ENCODE measurements at places on chromosomes 5 and 9.

DNA sequence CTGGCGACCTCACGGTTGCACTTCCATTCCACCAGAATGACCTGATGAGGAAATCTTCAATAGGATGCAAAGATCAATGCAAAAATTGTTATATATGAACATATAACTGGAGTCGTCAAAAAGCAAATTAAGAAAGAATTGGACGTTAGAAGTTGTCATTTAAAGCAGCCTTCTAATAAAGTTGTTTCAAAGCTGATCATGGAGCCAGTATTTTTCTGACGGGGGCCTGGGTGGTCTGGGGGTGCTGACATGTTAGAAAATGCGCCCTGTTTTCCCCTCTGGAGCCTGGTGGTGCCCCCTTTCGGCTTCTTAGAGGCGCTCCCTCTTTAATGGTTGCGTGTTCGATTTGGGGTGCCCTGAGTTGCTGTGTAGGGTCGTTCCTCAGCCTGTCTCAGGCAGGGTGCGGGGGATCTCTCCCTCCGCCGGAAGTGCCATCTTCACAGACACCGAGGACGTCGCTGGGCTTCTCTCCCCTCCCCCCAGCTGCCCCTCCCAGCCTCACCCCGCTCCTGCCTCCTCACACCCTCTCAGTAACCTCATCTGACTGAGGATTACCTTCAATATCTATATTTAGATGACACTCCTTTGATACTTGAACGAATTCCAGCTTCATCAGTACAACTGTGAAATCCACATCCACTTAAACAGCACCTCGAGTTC lies 18.3 kb downstream of the PTGES2 start:
- no peaks in the 10 kb centered on the region for H3K4me1 ChIP-seq
- H3K27ac ChIP-seq, result no peak overlapping the region
- H3K4me3 ChIP-seq, result no peak overlapping the region
- no peak for DNase-seq
- peaks cover 18% of the 10 kb centered on the region for H3K36me3 ChIP-seq

GRCh38 chr5:112685931-112686330 lies 51.8 kb upstream of the APC start:
- H3K27ac ChIP-seq, result no peak overlapping the region
- DNase-seq, result no peak
- H3K27me3 ChIP-seq, result no peaks in the 10 kb centered on the region

GRCh38 chr5:75890546-75890945 lies 173.3 kb upstream of the POC5 start:
- H3K27ac ChIP-seq, result no peak overlapping the region
- no peaks in the 10 kb centered on the region for H3K36me3 ChIP-seq
- H3K4me1 ChIP-seq, result no peaks in the 10 kb centered on the region
- no peak overlapping the region for H3K4me3 ChIP-seq
- no peaks in the 10 kb centered on the region for H3K27me3 ChIP-seq
- DNase-seq, result no peak

DNA sequence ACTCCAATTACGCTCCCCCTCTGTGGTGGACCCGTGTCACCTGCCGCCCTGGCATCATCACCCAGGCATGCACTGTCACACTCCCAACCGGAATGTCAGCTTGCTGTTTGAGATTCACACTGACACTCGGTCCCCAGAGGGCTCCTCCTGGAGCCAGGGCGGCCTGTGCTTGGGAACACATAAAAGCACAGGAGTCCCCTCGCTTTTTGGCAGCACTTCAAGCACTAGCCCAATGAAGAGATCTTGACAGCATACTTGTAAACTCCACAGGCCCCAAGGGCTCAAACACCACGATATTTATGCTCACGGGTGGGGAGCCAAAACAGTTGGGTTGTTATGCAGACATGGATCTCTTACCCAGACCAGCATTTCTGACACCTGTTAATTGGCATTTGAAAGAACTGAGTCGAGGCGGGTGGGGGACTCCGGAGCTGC lies 90.8 kb upstream of the EGFLAM start:
- H3K27ac ChIP-seq, result no peak overlapping the region
- no peak for DNase-seq
- no peaks in the 10 kb centered on the region for H3K4me1 ChIP-seq

GRCh38 chr9:38389313-38389712 lies 3.2 kb upstream of the ALDH1B1 start:
- H3K27me3 ChIP-seq, result peaks cover 12% of the 10 kb centered on the region
- peaks cover 3% of the 10 kb centered on the region for H3K4me1 ChIP-seq
- no peak for DNase-seq
- no peak overlapping the region for H3K27ac ChIP-seq

DNA sequence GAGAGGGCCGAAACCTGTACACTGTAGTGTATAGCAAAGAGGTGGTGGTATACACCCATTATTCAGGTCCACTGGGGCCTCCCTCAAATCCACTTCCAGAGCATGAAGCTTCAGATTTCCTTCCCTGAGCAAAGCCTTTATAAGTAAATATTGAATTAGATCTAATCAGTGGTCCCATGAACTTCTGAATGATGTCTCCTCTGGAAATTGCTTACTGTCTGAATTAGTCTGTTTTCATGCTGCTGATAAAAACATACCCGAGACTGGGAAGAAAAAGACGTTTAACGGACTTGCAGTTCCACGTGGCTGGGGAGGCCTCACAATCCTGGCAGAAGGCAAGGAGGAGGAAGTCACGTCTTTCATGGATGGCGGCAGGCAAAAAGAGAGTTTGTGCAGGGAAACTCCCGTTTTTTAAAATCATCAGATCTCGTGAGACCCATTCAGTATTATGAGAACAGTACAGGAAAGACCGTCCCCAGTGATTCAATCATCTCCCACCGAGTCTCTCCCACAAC lies 193.5 kb downstream of the NR3C1 start:
- peaks cover 33% of the 10 kb centered on the region for H3K4me1 ChIP-seq
- H3K27me3 ChIP-seq, result no peaks in the 10 kb centered on the region
- H3K36me3 ChIP-seq, result no peaks in the 10 kb centered on the region
- no peak overlapping the region for H3K27ac ChIP-seq
- H3K4me3 ChIP-seq, result no peak overlapping the region

DNA sequence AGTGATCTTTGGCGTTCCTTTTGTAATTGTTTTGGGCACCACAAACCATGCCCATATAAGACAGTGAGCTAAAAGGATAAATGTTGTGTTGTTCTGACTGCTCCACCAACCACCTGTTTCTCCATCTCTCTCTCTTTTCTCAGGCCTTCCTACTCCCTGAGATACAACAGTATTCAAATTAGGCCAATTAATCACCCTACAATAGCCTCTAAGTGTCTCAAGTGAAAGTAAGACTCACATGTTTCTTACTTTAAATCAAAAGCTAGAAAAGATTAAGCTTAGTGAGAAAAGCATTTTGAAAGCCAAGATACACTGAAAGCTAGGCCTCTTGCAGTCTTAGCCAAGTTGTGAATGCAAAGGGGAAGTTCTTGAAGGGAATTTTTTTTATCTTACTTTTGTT lies 268.8 kb upstream of the NREP start:
- no peak overlapping the region for H3K27ac ChIP-seq
- DNase-seq, result no peak
- H3K27me3 ChIP-seq, result no peaks in the 10 kb centered on the region
- no peaks in the 10 kb centered on the region for H3K4me1 ChIP-seq
- no peaks in the 10 kb centered on the region for H3K36me3 ChIP-seq
- H3K4me3 ChIP-seq, result no peak overlapping the region

DNA sequence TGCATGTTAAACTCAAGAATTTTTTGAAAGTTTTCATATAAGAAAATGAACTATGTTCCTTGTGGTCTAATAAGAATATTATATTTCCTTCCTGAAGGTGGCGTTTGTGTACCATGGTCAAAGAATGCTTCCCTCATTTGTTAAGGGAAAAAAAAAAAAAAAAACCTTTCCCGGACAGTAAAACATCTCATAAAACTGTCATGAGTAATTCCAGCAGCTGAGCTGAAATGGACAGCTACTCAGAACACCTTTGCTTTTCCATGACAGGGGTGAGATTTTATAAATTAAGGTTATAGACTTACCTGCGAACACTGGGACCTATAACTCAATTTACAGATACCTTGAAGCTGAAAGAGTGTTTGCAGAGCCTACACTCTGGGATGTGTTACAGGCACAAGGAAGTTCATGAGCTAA lies 113.2 kb upstream of the RANBP3L start:
- no peaks in the 10 kb centered on the region for H3K27me3 ChIP-seq
- peaks cover 27% of the 10 kb centered on the region for H3K4me1 ChIP-seq
- no peaks in the 10 kb centered on the region for H3K36me3 ChIP-seq
- no peak overlapping the region for H3K4me3 ChIP-seq
- DNase-seq, result peak; percentile 13
- H3K27ac ChIP-seq, result no peak overlapping the region

- peaks cover 12% of the 10 kb centered on the region for H3K36me3 ChIP-seq
- no peak overlapping the region for H3K4me3 ChIP-seq
- no peak overlapping the region for H3K27ac ChIP-seq
- DNase-seq, result no peak
- no peaks in the 10 kb centered on the region for H3K27me3 ChIP-seq
- no peaks in the 10 kb centered on the region for H3K4me1 ChIP-seq
Observed at GRCh38 chr5:138833726-138834480, 41.2 kb downstream of the LRRTM2 start.

DNA sequence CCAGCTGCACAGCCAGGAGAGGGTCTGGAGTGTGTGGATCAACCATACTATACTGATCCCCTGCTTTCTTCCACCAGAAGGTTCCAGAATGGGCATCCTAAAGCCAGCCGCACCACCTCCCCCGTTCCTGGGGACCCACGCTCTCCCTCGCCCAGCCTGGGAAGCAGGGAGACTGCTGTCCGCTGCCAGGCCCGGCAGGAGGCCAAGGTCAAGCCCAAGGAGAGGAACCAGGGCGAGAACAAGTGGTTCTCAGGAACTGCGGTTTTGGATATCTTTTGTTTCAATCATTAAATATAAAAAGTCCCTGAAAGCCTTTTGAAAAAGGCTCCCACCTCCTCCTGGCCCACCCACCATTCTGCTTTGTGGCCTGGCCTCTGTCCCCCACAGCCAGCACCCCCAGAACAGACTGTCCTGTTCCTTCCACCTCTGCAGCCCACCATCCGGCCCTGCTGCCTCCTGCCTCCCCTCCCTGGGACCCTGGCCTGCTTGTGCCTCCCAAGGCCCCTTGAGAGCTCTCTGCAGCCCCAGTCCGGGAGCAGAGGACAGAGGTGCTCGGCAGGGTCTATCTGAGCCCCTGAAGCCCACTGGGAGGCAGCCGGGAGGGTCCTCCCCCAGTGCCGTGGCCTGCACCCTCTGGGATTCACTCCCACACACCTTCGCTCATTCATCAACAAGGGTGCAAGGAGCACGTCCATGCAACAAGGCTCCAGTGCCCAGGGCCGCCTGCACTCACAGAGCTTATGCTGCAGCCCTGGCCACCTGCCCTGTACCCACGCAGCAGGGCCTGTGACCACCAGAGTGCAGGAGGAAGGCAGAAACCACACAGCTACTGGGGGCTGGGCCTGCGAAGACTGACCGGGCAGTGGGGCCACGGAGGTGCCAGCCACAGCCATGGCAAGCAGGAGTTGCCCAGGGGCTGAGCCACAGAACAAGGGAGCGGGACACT lies 614 bp upstream of the LCN6 start:
- H3K36me3 ChIP-seq, result no peaks in the 10 kb centered on the region
- no peak for DNase-seq
- H3K4me1 ChIP-seq, result no peaks in the 10 kb centered on the region
- no peak overlapping the region for H3K4me3 ChIP-seq

GRCh38 chr9:126412905-126413304 lies 86.3 kb downstream of the MVB12B start:
- H3K36me3 ChIP-seq, result no peaks in the 10 kb centered on the region
- no peak for DNase-seq
- no peaks in the 10 kb centered on the region for H3K27me3 ChIP-seq

DNA sequence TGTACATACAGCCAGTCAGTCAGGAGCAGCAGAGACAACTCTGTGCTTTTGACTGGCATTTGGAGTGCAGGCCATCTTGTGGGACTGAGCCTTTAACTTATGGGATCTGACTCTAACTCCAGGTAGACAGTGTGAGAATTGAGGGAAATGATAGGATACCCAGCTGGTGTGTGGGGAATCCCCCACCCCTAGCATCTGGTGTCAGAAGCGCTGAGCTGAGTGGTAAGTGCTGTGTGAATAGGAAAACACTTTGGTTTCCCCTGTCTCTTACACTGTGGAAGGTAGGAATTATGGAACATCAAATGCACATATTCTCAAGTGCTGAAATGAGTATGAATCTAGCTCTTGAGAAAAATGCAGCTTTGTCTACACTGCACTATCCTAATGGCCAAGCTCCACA lies 43.9 kb downstream of the CCDC125 start:
- no peaks in the 10 kb centered on the region for H3K36me3 ChIP-seq
- H3K4me1 ChIP-seq, result no peaks in the 10 kb centered on the region
- no peak overlapping the region for H3K4me3 ChIP-seq
- DNase-seq, result no peak
- H3K27ac ChIP-seq, result no peak overlapping the region

DNA sequence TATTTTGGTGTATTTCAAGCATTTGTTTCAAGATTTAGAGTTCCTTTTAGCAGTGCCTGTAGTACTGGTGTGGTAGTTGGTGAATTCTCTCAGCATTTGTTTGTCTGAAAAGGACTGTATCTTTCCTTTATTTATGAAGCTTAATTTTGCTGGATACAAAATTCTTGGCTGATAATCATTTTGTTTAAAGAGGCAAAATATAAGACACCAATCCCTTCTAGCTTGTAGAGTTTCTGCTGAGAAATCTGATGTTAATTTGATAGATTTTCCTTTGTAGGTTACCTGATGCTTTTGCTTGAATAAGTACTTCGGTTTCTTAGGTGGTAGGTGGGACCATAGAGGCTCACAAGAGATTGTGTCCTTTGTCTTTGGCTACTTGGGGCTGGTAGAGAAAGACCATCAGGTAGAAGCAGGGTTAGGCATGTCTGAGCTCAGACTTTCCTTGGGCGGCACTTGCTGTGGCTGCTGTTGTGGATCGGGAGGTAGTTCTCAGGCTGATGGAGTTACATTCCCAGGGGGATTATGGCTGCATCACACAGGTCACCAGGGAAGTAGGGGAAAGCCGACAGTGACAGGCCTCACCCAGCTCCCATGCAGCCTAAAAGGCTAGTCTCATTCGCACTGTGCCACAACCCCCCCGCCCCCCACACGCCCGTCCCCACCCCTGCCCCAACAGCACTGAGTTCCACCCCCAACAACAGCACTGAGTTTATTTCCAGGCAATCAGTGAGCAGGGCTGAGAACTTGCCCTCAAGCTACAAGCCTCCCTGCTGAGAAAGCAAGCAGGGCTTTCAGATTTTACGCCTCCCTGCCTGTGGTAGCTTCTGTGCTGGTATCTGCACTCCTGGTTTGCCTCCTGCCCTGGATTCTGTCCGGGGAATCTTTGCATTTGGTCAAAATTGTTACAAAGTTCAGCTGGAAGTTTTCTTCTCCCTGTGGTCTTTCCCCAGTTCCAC lies 127.1 kb upstream of the GLRA1 start:
- DNase-seq, result no peak
- H3K27me3 ChIP-seq, result no peaks in the 10 kb centered on the region
- H3K27ac ChIP-seq, result no peak overlapping the region
- no peak overlapping the region for H3K4me3 ChIP-seq
- no peaks in the 10 kb centered on the region for H3K36me3 ChIP-seq
- no peaks in the 10 kb centered on the region for H3K4me1 ChIP-seq

- no peak for DNase-seq
- no peak overlapping the region for H3K27ac ChIP-seq
- H3K27me3 ChIP-seq, result no peaks in the 10 kb centered on the region
- peak overlapping the region; percentile 71 for H3K4me3 ChIP-seq
- no peaks in the 10 kb centered on the region for H3K36me3 ChIP-seq
Observed at GRCh38 chr5:129460672-129460935, 506 bp downstream of the ADAMTS19 start.
